NCI-H446 treated with DMSO at 0.1 percent for 48 hours (cell line): ENCODE measurements at places on chromosomes 7 and 10.

DNA sequence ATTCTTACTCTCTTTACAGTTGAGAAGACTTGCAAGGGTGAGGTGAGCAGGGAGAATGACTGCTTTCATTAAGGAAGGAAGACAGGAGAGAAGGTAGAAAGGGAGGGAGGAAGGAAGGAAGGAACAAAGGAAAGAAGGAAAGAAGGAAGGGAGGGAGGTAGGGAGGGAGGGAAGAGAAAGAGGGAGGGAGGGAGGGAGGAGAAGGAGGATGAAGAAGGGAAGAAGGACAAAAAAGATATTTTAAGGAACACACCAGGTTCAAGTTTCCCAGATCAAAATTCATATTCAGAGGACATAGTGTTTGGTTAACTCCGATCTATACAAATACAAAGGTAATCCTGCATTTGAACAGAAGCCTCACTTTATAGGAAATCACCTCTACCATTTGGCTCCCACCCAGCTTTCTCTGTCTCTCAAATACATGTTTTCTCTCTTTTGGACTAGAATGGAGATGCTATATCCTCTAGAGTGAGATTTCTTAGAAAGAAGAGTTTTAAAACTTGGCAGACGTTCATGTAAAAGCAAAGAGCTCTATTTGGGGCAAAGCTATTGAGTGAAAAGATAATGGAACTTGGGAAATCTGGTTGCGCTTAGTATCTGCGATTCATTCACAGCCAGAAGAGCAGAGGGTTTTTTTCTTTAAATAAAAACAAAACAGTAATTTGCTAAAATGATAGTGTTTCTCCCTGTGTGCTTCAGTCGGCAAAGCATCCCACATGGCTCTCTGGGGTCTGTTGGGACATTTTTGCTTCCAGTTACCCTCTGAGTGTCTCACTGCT is 261.9 kb upstream of the LYZL1 start:
- no peak for DNase-seq

- DNase-seq: no peak
Observed at GRCh38 chr7:12481722-12482121, 78.1 kb upstream of the VWDE start.

DNA sequence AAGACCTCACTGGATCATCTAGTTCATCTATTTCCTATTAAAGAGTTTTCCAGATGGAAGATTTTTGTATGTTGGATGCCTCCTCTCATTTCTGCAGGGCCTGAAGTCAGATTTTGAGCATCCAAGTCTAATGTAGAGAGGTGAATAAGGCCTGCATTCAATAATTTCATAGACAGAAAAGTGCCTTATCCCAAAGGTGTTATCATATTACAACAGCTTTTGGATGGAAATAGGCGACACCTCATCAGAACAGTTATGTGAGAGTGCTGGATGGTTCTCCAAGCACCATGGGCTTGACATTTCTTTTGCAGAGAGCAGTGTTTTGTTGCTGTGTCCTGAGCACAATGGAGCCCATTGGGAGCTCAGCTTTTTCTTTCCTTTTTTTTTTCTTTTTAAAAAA is 162.4 kb upstream of the MEOX2 start:
- no peak for DNase-seq

DNA sequence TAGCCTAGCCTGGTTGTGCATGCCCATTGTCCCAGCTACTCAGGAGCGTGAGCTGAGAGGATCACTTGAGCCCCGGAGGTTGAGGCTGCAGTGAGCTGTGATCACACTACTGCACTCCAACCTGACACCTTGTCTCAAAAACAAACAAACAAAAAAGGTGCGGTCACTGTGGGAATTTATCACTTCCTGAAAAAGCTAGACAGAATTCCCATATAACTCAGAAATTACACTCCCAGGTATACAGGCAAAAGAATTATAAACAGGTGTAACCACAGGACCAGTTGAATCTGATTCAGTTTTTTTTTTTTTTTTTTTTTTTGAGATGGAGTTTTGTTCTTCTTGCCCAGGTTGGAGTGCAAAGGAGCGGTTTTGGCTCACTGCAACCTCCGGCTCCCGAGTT is 3.2 kb upstream of the OGDH start:
- no peak for DNase-seq

DNA sequence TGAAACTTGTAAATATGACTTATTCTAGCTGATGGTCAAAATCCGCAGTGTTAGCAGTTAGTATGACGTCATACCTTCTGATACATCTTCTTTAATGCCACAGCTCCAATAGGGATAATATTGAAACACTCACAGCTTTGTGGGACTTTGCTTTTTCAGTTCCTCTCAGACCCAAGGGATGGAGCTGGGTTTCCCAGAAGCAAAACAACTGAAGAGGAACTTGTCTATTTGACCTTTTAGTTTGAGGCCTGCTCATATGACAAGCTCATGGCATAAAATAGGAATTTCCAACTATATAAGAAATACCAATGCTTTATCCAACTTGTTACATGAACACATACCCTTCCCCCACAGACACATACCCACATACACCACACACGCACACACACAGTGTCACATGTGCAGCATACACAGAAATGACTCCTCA is 31.6 kb upstream of the C10orf67 start:
- no peak for DNase-seq

GRCh38 chr7:2734751-2735571 is 47.0 kb downstream of the AMZ1 start:
- no peak for DNase-seq

DNA sequence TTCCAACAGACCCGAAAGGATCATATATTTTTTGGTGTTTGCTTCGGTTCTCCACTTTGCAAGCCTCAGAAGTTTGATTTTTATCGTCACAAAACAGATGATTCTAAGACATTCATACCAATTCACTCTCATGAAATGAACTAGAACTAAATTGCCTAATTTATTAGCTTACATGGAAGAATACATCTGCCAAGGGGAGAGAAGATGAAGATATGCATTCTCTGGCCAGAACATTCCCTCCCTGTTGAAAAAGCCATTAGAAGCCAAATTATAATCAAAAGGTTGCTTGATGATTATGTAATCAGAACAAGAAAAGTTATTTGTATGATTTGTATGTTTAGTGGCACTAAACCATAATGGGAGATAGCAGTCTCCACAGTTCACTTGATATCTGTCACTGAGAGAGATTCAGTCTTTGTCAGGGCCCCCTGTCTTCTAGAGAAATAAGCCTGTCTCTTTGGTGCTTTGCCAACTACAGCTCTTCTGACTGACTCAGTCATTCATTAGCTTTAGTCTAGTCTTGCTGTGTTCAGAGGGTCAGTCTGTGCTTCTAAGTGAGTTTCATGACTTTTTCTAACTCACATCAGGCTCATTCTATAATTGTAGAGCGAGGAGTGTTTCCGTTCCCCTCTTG is 95.3 kb upstream of the GNAI1 start:
- DNase-seq: peak; percentile 55

- DNase-seq: peak; percentile 41
Observed at GRCh38 chr7:70698219-70698832, 433.6 kb upstream of the GALNT17 start.

DNA sequence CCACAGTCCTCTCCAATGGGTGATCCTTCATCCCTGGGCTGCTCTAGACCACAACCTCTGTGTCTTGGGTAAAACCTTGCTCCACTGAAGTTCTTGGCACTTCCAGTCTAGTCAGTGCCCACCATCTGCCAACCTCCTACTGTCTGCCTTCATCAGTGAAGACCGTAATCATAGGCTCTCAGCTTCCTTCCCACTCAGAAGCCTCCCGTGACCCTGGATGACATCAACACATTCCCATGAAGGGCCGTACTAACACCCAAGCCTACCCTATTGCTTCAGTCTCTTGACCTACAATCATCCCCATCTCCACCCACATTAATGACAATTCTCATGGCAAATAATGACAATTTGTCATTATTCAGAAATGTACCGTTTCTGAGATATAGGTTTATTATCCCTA is 27.6 kb upstream of the GARS1 start:
- no peak for DNase-seq

DNA sequence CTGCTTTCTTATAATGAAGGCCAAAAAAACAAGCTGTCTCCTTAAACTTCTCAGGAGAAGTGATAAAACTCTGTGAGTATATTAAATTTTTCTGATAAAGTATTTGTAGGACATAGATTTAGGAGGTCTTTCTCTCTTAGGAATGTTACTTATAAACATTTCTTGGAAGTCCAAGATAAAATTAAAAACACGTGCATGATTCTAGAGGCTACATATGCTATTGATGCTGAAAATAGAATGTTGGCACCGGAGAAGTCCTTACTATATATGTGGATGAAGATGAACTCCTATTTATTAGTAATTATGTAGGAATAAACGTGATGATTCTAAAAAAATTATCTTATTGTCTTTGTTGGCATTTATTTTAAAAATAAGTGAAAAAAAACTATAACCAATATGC is 241.3 kb upstream of the LRRTM3 start:
- no peak for DNase-seq

DNA sequence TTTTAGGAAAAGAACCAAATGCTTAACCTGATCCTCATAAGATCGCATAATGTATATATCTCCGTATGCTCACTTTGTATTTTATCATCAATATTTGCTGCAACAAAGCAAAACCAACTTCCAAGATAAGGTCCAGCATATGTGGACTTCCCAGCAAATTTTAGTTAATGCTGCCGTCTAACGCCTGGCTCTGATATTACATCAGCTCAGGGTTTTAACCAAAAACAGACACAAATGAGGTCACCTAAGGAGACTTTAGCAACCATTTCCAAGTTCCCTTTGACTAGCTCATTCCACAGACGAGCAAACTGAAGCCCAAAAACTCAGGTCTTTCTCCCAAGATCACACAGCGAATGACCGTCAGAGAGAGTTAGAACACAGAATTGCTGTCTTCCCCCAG is 59.4 kb upstream of the UCN3 start:
- DNase-seq: no peak

DNA sequence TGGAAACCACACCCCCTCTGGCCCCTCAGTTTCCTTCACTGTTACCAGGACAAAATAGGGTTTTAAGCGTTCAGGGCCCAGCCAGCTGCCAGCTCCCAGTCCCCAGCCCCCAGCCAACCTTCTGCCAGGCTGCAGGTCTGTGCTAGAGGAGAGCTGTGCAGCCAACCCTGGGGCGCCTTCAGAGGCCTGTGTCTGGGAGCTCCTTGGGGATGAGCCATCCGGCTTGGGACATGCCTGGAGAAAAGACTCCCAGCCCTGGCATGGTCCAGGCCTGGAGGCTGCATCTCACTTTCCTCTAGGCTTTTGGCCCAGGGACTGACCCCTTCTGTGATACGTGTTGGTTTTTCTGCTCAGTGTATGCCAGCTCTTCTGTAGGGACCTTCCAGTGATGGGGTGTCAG is 487.6 kb upstream of the MGMT start:
- DNase-seq: no peak

GRCh38 chr10:117411479-117412399 is 36.5 kb upstream of the PDZD8 start:
- DNase-seq: no peak

DNA sequence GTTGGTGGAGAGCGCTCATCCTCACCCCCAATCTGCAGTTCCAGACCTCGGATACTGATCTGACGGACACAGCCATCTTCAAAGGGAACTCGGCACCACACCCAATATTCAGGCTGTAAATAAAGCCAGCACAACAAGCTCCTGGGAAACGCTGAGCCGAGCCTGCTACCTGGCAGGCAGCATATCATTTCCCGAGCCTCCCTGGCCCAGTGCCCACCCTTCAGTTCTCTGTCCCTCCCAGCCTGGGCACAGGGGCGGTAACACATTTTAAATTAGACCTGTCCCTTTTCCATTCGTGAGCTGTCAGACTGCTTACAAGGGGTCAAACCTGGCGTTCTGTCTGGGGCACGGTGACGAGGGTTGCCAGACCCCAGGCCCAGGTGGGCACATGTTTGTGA is 250.5 kb downstream of the ARHGAP12 start:
- DNase-seq: no peak

DNA sequence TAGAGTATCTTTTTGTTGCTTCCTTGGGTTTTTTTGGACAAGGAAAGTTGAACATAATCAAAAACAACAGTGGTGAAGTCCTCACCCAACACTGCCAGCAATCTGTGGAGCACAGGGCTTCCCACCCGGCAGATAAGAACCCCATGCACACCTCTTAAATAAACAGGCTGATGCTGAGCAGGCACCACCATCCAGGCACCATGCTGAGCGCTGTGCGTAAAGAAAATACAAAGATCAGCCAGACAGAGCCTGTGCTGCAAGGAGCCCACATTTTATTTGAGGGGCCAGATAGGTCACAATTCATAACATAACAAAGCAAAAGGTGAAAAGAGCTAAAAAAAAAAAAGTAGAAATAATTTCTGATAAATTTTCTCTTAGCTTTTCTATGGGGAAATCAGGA is 231.2 kb downstream of the PTPRN2 start:
- no peak for DNase-seq

- no peak for DNase-seq
Observed at GRCh38 chr10:5549462-5550249, 24.9 kb downstream of the CALML3 start.

- DNase-seq: no peak
Observed at GRCh38 chr10:5567477-5567876, 42.7 kb downstream of the CALML3 start.

DNA sequence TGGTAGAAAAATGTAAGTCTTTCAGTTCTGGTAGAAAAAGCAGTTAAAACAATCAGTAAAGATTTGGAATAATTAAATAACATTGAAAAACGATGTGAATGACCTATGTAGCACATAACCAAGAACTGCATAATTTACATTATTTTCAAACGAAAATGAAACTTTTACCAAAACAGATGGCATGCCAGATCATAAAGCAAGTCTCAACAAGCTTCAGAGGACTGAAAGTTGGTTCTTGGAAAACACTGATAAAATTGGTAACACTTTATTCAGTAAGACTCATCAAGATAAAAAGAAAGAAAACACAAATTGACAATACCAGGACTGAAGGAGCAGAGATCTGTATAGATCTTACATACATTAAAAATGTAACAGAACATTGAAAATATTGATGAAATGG is 92.8 kb downstream of the VIPR2 start:
- no peak for DNase-seq

DNA sequence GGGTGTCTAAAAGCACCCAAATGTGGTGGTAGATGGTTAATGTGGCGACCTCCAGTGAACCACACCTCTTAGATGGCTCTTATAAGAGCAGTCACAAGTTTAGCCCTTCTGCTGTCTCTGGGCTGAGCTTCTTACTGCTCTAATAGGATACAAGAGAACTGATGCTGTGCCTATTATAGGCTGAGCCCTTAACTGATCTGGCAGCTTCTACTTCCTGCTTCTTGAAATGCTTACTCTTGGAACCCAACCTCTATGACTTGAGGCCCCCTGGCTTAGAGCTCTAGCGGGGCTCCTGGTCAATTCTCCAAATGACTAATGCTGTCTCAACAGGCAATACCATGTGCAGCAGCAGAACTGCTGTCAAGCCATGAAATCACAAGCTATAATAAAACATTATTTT is 35.0 kb upstream of the LSM8 start:
- no peak for DNase-seq
